Stimulated activated CD8-positive, alpha-beta memory T cell treated with anti-CD3 and anti-CD28 coated beads, Interleukin-4, amount 100 ng/mL, for 1 hour (primary cell): ENCODE measurements at places on chromosomes 5 and 9.

DNA sequence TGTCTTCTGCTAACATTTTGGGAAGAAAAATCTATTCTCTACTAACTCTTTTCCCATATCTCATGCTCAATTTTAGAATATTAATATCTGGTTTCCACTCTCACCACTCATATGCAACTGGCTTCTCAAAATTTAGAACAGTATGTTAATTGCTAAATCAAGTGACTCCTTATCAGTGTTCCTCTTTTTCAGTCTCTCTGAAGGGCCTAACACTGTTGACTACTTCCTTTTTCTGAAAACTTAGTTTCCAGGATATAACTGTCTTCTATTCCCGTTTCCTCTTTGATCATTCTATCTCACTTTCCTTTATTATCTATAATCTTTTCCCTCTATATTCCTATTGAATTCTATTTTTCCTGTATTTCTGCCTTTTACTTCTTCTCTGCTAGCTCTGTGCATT, 1717.2 kb upstream of the C9orf72 start:
- no peak for DNase-seq

DNA sequence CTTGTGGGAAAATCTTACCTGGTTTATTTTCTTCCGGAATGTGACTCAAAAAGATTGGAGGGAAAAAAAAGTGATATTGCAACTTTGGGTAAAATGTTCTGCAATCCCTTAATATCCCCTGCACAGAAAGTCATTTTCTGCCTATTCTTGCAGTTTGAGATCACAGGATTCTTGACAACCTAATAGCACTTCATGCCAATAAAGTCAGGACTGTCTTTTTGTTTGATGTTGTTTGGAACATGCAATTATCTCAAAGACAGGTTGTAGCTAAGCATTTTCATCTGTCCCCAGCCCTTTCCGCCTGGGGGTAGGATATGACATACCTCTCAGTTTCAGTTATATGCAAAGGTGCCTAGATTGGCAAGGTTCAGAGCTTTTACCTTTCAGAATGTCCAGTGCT, 63.9 kb downstream of the ALDH1A1 start:
- no peak for DNase-seq

- no peak for DNase-seq
These were observed 114.4 kb downstream of the SLC12A2 start for GRCh38 chr5:128197896-128198522.

- no peak for DNase-seq
These were observed 114.7 kb downstream of the LURAP1L start for GRCh38 chr9:12889402-12890106.

- no peak for DNase-seq
These were observed 1016.8 kb upstream of the DMAC1 start for GRCh38 chr9:8816361-8816760.

DNA sequence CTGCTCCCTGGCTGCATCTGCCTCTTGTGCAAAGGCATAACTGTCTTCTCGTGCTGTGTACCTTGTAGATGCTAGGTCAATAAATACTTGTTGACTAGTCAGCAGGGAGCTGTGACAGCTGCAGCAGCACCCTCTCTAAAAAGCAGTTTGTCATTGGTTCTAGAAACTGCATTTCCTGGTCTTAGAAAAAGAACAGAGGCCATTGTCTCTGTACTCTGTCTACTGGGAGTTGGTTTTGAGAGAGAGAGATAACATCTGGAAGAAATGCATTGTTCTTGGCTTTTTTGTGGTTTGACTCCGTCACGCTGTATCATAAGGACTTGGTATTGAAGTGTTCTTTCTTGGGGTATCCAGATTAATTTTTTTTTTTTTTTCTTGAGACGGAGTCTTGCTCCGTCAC, 32.3 kb downstream of the SH3GLB2 start:
- DNase-seq, result no peak

DNA sequence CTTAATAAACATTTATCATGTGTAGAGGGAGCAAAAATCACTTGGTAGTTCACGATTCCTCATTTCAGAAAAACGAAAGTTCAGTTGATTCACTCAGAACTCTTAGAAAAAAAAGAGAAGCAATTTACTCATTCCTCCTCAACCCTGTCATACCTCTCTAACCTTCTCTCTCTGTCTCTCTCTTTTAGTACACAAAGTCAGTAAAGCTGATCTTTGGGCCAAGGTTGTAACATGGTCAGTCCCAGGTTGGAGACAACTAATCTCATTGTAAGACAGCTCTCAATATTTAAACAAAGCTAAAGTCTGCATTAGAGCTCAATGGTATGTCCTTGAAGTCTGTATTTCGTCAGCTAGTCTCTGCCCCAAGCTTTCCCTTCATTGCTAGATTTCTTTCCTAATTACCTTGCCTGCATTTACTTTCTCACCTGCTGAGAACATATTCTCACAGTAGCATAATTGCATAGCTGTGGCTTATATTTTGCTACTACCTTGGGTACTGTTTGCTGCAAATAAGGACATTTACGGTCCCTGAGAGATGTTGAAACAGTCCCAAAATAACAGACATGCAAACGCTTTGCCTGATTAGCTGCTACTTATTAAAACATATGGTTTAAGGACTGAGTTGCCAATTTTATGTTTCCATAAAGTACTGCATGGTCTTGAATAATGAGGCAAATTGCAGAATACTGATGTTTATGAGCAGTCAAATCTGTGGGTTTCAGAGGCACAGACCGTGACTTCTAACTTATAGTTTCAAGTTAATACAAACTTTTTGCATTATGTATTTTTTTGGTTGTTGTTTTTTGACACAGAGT, 138.3 kb downstream of the GPBP1 start:
- DNase-seq, result no peak

DNA sequence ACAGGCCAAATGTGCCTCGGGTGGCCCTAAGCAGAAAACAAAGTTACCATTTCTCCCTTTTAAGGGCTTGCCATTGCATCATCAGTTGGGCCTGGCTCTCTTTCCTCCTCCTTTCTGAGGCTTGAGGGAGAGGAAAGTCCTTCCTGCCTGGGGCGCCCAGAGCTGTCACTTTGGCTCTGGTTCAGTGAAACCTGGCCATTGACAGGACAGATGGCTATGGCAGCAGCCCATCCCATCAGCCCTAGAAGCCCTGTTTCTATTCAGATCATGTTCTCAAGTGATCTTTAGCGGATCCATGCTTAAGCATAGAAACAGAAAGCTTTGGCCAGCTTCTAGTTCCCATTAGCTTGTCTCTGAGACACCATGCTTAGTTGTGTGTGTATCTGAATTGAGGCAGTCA, 293.4 kb downstream of the YTHDC2 start:
- no peak for DNase-seq

GRCh38 chr5:10607666-10608073, 43.8 kb downstream of the ANKRD33B start:
- DNase-seq, result no peak

- DNase-seq, result no peak
These were observed 624.6 kb downstream of the BNC2 start for GRCh38 chr9:16245756-16246440.

DNA sequence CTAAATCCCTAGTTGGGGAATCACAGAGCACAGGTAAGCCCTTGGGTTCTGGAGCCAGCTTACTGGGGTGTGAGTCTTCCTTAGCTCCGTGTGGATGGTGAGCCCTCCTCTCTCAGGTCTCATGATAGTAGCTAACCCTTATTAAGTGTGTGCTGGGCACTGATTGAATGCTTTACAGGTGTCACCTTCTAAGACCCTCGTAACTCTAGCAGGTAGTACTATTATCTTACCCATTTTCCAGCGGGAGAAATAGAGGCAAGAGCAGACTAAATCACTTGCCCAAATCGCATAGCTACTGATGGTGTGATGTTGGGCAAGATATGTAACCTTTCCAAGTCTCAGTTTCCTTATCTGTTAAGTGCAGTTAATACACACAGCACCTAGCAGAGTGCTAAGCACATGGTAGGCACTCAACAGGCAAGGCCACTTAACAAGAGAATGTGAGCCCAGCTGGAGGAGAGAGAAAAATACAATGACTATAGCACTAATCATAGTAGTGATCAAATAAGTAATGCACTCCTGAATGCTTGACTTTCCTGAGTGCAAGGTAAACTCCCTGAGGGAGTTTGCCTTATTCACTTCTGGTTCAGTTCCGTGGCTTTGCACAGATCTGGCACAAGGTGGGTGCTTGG, at the start of gene DCANP1:
Gene DCANP1 (minus strand): TSS at position 51 of the 632 bp plus-strand sequence. CDS start 240 bp downstream, outside the sequence.
- DNase-seq, result no peak

- DNase-seq, result no peak
These were observed 240.0 kb downstream of the GOLPH3 start for GRCh38 chr5:31934156-31934555.

DNA sequence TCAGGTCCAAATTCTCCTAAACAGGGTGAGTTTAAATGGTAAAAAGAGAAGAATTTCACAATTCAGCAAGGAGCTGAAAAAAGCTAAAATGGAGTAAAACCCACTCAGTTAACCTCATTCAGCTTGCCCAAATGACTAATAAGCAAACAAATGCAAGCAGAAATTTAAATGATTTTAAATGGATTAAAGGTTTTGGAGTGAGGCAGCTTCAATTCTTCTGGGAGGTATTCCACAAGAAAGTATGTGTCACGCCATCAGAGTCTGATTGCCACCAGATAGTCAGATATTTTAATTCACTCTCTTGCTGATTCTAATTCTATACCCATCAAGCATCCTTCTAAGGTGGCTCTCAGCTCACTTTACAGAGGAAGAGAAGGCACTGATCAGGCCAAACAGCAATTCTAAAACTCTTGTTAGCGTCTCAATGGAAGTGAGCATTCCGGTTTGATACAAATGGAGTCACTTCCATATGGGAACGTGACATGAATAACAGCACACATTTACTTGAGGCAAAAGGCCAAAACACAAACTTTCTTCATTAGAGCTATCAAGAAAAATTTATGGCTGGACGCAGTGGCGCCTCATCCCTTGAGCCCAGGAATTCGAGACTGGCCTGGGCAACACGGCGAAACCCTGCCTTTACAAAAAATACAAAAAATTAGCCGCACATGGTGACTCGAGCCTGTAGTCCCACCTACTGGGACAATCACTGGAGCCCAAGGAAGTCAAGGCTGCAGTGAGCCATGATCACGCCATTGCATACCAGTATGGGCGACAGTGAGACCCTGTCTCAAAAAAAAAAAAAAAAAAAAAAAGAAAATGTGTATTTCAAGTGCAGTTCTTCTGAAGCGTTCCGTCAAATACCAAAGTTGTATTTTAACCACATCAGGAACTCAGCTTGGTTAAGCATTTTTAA, 2.0 kb downstream of the CLK4 start:
- no peak for DNase-seq

DNA sequence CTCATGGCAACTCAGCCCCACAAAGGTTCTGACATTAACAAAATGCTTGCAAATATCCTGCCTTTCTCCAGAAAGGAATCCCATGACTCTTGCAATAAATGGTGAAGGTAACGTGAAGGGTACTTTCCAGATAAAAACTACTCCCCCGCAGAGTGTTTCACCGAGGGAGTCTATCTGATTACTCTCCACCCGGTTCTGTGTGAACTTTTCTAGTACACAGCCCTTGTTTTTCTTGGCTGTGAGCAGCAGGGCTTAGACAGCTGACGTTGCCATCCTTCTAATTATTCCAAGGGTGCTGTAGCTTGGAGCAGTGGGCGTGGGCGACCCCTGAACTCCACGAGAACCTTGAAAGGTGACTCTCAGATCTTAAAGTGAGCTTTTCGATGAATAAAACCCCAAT, 276.0 kb upstream of the IRX4 start:
- DNase-seq, result no peak

DNA sequence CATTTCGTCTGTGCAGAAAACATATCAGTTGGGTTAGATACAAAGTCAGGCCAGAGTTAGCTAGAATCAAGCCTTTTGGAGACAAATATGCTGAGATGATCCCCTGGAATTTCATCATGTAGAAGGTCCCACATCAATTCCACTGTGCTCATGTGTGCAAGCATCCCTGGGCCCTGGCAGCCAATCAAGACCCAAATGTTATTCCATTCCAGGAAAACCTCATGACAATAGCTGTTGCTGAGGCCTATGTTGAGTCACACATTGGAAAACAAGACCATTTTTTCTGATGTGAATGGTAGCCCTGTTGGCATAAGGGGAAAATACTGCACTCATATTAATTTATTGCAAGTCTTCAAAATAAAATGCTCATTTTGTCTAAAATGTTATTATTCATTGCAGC, 11.5 kb downstream of the SPOCK1 start:
- no peak for DNase-seq

- DNase-seq, result no peak
These were observed 48.4 kb upstream of the AFAP1L1 start for GRCh38 chr5:149223081-149223848.

- no peak for DNase-seq
These were observed 401.4 kb upstream of the KLF4 start for GRCh38 chr9:107890921-107891465.
